Stimulated activated CD4-positive, alpha-beta T cell treated with anti-CD3 and anti-CD28 coated beads, Interleukin-12 subunit alpha, Interleukin-12 subunit beta, amount 100 ng/mL, for 48 hours (primary cell): ENCODE measurements at places on chromosomes 3 and 15.

- no peak for DNase-seq
These were observed 84.3 kb downstream of the ARPP21 start for GRCh38 chr3:35723480-35724097.

DNA sequence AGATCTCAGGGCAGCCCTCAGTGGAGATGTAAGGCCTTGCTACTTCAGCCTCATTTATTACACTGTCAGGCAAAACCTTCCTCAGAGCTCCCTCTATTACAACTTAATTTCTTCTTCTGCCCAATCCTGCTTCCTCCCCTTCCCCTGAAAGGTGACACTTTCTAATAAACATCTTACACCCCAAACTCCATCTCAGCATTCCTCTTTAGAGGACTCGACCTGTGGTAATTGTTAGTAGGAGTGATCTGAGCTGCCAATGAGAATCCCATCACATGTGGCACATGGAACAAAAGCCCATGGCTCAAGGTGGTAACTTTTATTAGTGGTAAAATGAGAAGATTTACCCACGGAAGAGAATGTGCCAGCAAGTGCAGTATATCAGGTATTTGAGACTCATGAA lies 29.8 kb downstream of the DTWD1 start:
- DNase-seq, result no peak

GRCh38 chr3:53804697-53805462 lies 41.3 kb downstream of the CHDH start:
- DNase-seq, result no peak

- no peak for DNase-seq
These were observed 10.2 kb upstream of the NR2E3 start for GRCh38 chr15:71800190-71800589.

- no peak for DNase-seq
These were observed 392.1 kb downstream of the NLGN1 start for GRCh38 chr3:173789530-173790162.
